ENCODE measurements at places on chromosomes 7 and 10. TPM values are rescaled to one million over a fixed set of nuclear protein-coding genes. Genes with fewer than 3 reads are reported as not detected.

ASAH2B gene
- 2.6 TPM for total RNA-seq

RARRES2 gene
- 245 TPM for total RNA-seq

CPA2 gene
- total RNA-seq = 4,161 TPM

PNLIPRP1 gene
- 3,318 TPM for total RNA-seq

GRCh38 chr7:117014673-117015133, 61.4 kb downstream of the ST7 start:
- DNase-seq = peak; percentile 40

GRCh38 chr7:22173685-22174573, 183.0 kb downstream of the RAPGEF5 start:
- DNase-seq = peak; percentile 45

DNA sequence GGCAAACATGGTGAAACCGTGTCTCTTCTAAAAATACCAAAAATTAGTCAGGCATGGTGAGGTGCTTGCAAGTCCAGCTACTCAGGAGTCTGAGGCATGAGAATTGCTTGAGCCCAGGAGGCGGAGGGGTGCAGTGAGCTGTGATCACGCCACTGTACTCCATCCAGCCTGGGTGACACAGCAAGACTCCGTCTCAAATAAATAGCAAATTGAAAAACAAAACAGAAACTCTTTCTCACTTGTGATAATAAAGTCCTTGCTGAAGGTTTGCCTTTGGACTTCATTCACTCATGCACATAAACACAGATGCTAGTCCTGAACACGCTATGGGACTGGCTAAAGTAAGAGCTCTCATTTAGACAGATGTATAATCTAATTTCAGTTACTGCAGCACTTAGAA, 37.6 kb downstream of the ANK3 start:
- DNase-seq = no peak

GRCh38 chr10:58518775-58519174, 6.1 kb downstream of the BICC1 start:
- peak; percentile 27 for DNase-seq

- DNase-seq = no peak
Measured at GRCh38 chr10:21021843-21022594, 124.9 kb upstream of the NEBL start.

DNA sequence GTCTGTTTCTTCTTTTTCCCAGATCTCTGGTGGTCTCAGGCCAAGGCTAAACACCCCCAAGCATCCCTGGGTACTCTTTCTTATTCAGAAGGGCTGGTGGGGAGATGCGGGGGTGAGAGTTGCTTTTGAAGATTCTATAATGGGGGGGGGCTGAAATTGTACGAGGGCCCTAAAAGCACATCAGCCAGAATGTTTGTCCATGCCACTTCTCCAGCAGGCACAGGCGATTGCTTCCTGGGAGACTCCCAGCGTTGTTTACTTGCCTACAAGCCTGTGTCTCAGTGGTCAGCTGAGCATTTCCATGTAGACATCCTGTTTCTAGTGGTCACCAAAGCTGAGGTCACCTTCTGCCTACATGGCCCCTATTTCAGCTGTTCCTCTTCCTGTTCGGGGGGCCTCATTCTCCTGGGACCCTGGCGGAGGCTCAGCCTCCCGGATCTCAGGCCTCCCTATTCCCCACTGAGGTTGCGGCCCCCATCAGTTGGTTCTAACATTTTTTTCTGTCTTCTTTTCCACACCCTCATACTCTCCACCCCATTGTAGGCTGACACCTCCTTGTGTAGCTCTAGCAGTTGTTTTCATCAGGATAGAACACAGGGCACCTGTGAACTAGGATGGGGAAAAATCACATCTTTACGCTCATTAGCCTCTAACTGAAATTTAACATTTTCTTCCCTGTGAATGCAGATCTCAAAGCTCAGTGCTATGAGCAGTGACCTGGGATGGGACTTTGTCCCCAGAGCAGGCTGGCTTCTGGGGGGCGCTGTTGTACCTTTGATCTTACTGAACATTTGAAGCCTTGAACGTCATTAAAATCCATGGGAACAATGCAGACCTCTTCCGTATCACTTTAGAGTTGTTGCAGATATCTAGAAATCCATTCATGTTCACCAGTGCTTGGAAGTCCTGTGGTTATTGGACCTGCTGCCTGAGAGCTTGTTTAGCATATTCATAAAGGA, 286.5 kb downstream of the GLRX3 start:
- DNase-seq = no peak

DNA sequence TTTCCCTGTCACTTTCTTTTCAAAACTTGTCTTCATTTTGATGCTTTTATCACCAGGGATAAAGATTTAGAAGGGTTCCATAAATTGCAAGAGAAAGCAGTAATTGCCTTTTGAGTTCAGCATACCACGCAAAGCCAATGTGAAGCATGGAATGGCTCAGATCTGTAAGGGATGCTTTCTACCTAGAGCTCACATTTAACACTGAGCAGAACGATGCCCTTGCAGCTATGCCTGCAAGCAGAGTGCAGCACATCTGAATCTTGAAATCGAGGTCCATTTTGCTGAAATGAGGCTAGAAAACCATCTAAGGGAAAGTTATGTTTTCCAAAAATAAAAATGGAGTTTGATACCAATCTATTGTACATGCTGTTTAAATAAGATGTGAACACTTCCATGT, 171.2 kb upstream of the CELF2 start:
- DNase-seq = no peak

Measured in body of pancreas (tissue), 4 donors.